ENCODE measurements at places on chromosomes 11 and 22. TPM values are rescaled to one million over a fixed set of nuclear protein-coding genes. Genes with fewer than 3 reads are reported as not detected.

The KCNQ1OT1 gene
- 0.65 TPM for total RNA-seq

The PVALB gene
- not detected for total RNA-seq

The MS4A4A gene
- not detected for total RNA-seq

The CRYBB3 gene
- total RNA-seq: not detected

The OTOG gene
- total RNA-seq: not detected

The NPAT gene
- 14.7 TPM for total RNA-seq

The MRGPRE gene
- not detected for total RNA-seq

The DERL3 gene
- total RNA-seq: 0.46 TPM

The PHLDA2 gene
- 8.1 TPM for total RNA-seq

The NXPE1 gene
- total RNA-seq: not detected

The RAB36 gene
- 1.6 TPM for total RNA-seq

The HTR3B gene
- total RNA-seq: not detected

The RAC2 gene
- total RNA-seq: 8.8 TPM

The TBX1 gene
- 1.5 TPM for total RNA-seq

The FXYD6 gene
- total RNA-seq: 0.32 TPM

The PRDM11 gene
- total RNA-seq: 10.8 TPM

The TRIM49 gene
- not detected for total RNA-seq

The OMP gene
- total RNA-seq: not detected

The GALNT18 gene
- 14.0 TPM for total RNA-seq

The RAB38 gene
- 5.8 TPM for total RNA-seq

The DEPDC5 gene
- total RNA-seq: 12.6 TPM

The OR52I2 gene
- total RNA-seq: not detected

The FIBIN gene
- 0.32 TPM for total RNA-seq

The OR5AN1 gene
- not detected for total RNA-seq

The SCUBE2 gene
- total RNA-seq: 0.32 TPM

The OR6A2 gene
- total RNA-seq: 0.46 TPM

The SAA4 gene
- total RNA-seq: not detected

The GLYAT gene
- not detected for total RNA-seq

The TESMIN gene
- 2.3 TPM for total RNA-seq

The FAM76B gene
- 22.5 TPM for total RNA-seq

The LARGE1 gene
- total RNA-seq: 0.91 TPM

The APOBEC3B gene
- total RNA-seq: 3.5 TPM

The NAT10 gene
- total RNA-seq: 14.6 TPM

The RBFOX2 gene
- total RNA-seq: 92.9 TPM

The ANKK1 gene
- total RNA-seq: not detected

The TRIM29 gene
- total RNA-seq: not detected

The ALX4 gene
- not detected for total RNA-seq

The SCGB2A2 gene
- total RNA-seq: not detected

The CD3E gene
- total RNA-seq: not detected

The LMO1 gene
- total RNA-seq: not detected

The GP1BB gene
- 1.6 TPM for total RNA-seq

The TBC1D10A gene
- 7.8 TPM for total RNA-seq

The IFITM5 gene
- not detected for total RNA-seq

The LPXN gene
- total RNA-seq: 2.9 TPM

The TRIM49C gene
- not detected for total RNA-seq

The CRYAB gene
- not detected for total RNA-seq

The MPZL2 gene
- total RNA-seq: 82.5 TPM

The SCN4B gene
- under 0.01 TPM for total RNA-seq

The MAPK8IP2 gene
- total RNA-seq: not detected

The NCR3LG1 gene
- 5.2 TPM for total RNA-seq

The TP53AIP1 gene
- total RNA-seq: not detected

The KCNJ1 gene
- total RNA-seq: not detected

All from epithelial cell of umbilical artery (primary cell).